Esophagus muscularis mucosa (tissue), 4 donors: ENCODE measurements at places on chromosomes 16 and 17. TPM values are rescaled to one million over a fixed set of nuclear protein-coding genes. Genes with fewer than 3 reads are reported as not detected.

- H3K4me3 ChIP-seq: no peak overlapping the region
- DNase-seq: no peak
- H3K36me3 ChIP-seq: no peaks in the 10 kb centered on the region
- no peak overlapping the region for H3K27ac ChIP-seq
- peaks cover 8% of the 10 kb centered on the region for H3K27me3 ChIP-seq
- H3K4me1 ChIP-seq: no peaks in the 10 kb centered on the region
Observed at GRCh38 chr16:66968847-66969246, 7.8 kb downstream of the CES3 start.

GRCh38 chr16:80092681-80093080, 448.1 kb upstream of the DYNLRB2 start:
- no peaks in the 10 kb centered on the region for H3K4me1 ChIP-seq
- no peaks in the 10 kb centered on the region for H3K27me3 ChIP-seq
- H3K27ac ChIP-seq: no peak overlapping the region
- no peaks in the 10 kb centered on the region for H3K36me3 ChIP-seq
- H3K4me3 ChIP-seq: no peak overlapping the region

DNA sequence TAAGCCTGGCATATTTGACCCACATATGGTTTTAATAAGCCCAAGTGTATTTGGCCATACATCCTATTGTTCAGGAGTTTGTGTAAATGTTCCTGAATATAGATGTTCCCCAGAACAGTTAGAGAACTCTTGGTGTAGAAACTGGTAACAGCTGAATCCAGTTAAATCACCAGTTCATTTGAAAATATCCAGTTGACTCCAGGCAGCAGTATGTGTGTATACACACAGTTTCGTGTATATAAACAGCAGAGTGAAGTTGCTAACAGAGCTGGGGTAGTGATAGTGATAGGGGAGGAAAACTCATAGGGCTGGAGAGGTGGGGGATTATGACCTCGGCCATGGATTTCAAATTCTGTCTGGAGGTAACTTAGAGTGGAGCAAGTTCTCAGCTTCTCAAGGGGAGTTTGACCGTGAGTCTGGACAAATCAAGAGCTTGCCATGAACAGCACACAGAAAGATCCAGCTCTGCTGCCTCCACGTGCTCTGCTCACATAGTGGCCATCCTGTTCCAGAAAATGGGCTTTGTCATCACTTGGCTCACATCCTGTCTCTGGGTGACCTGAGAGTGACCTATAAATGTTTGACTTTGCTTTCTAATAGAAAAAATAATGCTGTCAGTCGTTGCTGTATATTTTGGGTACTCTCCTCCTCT, 30.6 kb upstream of the MMD start:
- no peak for DNase-seq
- H3K4me3 ChIP-seq: no peak overlapping the region
- H3K27me3 ChIP-seq: no peaks in the 10 kb centered on the region
- H3K27ac ChIP-seq: peak overlapping the region; percentile 78

RGS11 gene
- total RNA-seq: 9.8 TPM

GRCh38 chr17:1071103-1071825, 74.3 kb downstream of the TIMM22 start:
- H3K27ac ChIP-seq: no peak overlapping the region
- DNase-seq: no peak
- H3K4me1 ChIP-seq: no peaks in the 10 kb centered on the region
- H3K27me3 ChIP-seq: no peaks in the 10 kb centered on the region
- no peak overlapping the region for H3K4me3 ChIP-seq

STH gene
- not detected for total RNA-seq

GRCh38 chr17:77323413-77324171, 182.8 kb downstream of the SEC14L1 start:
- peaks cover 85% of the 10 kb centered on the region for H3K4me1 ChIP-seq
- peak overlapping the region; percentile 91 for H3K27ac ChIP-seq
